ENCODE measurements at places on chromosomes 7 and 10.

GRCh38 chr10:47261556-47261955, 38.4 kb upstream of the GDF10 start:
- DNase-seq: peak; percentile 10

GRCh38 chr7:55426676-55427075, 61.5 kb downstream of the LANCL2 start:
- DNase-seq: no peak

DNA sequence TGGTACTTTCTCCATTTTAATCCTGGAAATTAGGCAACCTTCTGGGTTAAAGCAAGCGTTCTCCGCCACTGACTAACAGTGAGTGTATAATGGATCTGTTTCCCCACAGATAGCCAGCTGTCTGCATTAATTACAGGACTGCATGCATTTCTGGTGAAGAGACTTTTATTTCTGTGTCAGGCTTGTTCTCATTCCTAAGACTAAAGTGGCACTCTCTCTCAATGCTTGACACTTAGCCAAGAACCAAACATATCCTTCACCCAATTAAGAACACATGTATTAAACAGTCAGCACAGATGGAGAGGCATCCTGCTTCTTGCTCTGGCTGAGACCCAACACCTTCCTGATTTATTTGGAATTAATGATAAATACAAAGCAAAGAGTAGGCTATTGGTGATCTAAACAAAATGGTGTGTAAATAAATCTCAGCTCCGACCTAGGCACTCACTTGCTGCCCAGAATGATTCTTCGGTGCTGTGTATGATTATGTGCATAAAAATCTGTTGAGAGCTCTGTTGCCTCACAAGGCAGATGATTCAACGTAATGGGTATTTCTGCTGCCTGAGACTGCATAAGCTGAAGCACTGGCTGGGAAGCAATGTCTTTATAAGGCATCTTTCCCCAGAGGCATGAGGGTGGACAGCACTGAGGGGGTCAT, 16.8 kb downstream of the CALU start:
- DNase-seq: peak; percentile 64

- peak; percentile 97 for DNase-seq
These were observed 258.7 kb upstream of the SLC26A5 start for GRCh38 chr7:103704701-103705100.

- no peak for DNase-seq
These were observed 1.3 kb downstream of the NFE2L3 start for GRCh38 chr7:26153241-26153822.

- no peak for DNase-seq
These were observed 137.3 kb downstream of the IDE start for GRCh38 chr10:92436611-92437010.

GRCh38 chr7:264541-265191, 25.3 kb upstream of the FOXL3 start:
- DNase-seq: no peak

DNA sequence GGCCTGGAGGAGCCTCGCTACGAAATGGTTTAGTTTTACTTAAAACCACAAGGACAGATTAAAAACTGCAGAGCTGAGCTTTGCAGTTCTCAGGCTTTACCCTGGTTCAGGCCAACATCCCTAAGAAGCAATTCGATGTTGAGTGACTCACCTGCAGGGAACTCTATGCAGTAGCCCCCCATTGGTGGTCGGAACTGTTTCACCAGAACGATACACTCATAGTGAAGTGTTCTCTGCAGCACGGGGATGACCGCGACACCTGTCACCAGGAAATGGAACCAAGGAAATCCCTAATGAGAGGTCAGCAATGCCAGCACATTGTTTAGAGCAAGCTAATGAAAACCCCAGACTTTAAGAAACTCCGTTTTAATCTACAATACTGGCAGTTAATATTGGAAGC, 18.0 kb downstream of the NUDT5 start:
- DNase-seq: no peak

GRCh38 chr7:82429408-82429807, 14.2 kb downstream of the CACNA2D1 start:
- DNase-seq: no peak

GRCh38 chr10:66234872-66235271, 691.0 kb upstream of the LRRTM3 start:
- peak; percentile 13 for DNase-seq

DNA sequence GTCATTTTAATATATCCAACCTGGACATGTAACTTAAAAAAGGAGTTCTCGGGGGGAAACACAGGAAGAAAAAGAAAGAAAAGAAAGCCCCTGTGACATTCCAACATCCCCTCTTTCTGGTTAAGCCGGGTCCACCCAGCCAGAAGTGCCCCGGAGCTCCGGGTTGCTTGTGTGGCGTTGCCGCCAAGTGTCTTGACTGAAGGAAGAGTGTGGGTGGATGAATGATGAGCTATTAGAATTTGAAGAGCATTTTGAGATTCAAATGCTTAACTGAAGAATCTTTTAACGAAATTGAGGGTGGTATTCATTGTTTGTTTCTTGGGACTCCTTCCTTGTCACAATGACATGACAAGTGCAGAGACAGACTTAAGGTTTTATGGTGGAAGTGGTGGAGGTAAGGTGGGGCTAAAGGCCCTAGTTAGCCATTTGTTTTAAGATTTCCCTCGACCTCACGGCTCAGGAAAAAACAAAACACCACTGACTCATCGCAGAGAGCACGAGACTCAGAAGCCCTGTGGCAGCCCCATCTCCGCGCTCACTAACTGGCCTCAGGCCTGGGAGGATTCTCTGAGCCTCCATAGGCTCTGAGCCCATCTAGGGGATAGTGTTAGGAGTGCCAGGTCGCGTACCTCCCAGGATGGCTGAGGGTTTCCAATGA, 1.8 kb upstream of the GLI3 start:
- no peak for DNase-seq

- no peak for DNase-seq
These were observed 31.4 kb upstream of the TRIM8 start for GRCh38 chr10:102612964-102613275.

DNA sequence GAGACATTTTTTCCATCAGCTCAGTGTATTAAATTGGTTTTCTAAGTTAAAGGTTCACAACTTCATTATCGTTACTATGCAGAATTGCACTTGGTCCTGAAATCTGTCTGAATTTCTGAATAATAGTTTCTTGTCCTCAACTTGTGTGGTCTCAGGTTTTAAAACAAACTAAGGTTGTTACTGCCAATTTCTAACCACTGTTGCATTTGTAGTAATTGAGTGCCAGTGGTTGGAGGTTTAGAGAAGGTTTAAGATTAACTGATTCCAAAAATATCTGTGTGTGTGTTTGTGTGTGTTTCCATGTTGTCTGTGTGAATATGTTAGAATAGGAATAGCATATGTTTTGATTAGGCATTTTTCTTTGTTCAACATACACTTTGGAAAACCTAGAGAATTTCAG, 395.9 kb downstream of the AUTS2 start:
- no peak for DNase-seq

DNA sequence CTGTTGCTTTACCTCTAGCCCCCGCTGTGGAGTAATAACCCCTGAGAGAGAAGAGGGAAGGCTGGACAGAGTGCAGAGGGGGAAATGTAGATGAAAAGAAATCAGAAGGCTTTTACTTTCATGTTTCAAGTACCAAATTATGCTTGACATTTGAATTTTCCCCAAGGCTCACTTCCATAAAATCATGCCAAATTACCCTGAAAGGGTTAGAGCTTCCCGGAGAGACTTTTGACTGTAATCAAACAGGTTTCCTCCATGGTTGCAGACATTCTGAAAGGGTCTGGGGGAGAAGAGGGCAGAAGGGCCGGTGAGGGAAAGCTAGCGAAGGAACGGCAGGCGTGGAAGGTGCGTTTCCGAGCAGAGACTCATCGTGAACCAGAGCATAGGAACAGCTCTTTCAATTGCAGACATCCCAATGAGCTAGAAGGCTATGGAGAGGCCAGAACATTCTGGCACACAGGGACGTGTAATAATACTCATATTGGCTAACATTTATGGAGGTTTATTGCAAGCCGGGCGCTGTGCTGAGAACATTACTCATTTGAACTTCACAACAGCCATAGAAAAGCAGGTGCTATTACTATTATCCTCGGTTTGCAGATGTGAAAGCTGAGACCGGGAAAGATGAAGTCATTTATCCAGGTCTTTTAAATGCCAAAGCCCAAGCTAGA, 620.8 kb upstream of the AUTS2 start:
- no peak for DNase-seq

GRCh38 chr10:69481305-69481704, 30.0 kb downstream of the TSPAN15 start:
- no peak for DNase-seq

DNA sequence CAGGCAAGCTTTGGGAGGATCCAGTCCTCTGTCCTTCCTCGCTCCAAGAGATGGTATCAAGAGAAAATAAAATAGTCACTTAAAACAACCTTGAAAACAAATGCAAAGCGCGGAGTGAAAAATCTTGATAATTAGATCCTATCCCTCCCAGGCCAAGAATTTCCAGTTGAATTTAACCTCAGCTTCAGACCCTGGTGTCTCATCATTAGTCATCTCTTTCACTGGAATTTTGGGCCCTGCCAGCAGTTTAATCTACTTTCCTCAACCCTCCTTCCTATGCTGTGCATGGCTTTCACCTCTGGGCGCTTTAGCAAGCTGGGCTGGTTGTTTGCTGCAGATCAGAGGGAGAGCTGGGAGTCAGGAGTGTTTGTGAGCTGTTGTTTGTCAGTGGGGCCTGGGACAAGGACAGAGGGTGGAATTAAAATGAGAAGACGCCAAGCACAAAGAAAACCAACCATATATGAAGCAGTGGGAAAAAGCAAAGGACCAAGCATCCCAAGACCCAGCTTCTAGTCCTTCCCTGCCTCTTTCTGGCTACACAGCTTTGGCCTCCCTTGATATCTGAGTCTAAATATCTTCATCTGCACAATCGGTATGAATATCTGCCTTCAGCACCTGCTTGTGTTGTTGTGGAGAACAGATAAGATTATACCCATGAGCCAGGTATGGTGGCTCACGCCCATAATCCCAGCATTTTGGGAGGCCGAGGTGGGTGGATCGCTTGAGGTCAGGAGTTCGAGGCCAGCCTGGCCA, 13.5 kb downstream of the MYOF start:
- no peak for DNase-seq

DNA sequence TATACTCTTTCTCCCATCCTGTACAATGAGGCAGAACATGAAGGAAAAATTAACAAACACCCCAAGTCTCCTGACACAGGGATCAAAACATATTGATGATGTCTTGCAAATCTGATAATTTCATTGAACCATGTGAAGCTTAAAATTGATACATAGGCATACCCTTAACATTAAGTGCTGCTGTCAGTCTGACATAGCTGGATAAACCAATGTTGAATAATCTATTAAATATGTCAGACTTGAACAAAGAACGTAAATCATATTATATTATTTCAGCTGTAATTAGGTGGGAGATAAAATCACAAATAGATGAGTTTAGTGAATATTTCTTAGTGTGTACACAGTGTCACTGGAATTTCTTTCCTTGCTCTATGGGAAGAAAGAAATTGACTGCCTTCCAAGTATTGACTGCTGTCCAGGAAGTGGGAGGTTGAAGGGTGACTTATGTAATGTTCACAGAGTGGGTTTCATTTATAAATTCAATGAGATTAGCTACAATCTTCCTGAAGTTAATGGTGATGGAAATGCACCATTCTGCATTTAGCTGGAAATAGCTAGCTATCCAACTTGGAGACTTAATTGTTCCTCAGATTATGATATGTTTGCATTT, 170.8 kb downstream of the AUTS2 start:
- DNase-seq: no peak

DNA sequence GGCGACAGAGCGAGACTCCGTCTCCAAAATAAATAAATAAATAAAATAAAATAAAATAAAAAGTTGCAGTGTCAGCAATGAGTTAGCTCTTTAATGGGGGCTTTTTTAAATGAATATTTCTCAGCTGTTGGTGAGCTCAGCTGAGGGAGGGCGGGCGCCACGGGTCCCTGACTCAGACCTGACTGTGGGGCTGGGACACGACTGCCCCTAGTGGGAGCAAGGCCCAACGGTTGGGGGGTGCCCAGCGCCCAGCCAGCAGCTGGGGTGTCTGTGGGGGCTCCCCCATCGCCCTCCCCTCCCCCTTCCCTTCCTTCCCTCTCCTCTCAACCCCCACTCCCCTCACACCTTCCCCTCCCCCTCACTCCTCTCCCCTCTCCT, 46.6 kb downstream of the PWWP2B start:
- no peak for DNase-seq

DNA sequence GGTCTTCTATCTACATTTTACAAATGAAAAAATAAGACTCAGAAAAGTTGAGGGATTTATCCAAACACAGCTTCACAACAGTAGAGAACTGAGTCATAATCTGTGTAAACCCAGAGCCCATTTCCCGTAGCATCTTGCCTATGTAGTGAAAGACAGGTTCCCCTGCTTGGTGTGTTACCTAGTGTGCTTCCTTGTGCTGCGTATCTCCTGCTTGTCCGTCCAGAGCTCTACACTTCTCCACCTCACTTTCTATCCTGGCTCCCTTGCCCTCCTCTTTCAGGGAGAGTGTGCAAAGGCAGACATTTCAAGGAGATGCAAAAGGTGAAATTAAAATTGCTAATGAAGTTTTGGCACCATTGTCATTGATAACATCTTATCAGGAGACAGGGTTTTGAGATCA, 1.4 kb upstream of the ASNS start:
- no peak for DNase-seq

- no peak for DNase-seq
These were observed 276.3 kb downstream of the HPSE2 start for GRCh38 chr10:98959379-98959778.

DNA sequence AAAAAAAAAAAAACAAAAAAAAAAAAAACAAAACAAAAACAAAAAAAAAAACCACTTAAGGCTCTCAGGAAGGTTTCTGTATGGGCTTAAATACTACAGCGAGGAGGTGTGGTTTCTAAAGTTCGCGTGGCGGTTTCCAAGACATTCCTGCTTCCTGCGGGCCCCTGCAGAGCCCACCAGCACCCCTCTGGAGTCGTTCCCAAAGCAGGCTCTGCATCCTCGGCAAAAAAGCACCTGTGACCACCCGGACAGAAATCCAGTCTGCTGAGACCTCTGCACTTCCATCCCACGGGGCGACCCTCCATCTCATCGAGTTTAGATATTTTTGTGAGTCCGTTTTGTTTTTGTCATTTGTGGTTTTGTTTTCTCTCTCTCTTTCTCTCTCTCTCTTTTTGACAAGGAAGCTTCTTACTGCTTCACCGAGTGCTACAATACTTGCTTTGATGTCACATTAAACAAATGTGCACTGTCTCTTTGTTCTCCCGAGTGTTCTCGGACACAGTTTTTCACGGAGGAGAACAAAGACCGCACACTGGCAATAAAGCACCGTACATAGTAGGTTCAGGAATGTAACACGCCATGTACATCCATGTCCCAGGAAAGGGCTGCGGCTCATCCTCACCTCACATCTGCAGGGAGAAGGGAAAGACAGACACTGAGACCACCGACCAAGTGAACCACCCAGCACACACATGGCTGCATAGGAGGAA, 21.5 kb downstream of the PDGFA start:
- no peak for DNase-seq

DNA sequence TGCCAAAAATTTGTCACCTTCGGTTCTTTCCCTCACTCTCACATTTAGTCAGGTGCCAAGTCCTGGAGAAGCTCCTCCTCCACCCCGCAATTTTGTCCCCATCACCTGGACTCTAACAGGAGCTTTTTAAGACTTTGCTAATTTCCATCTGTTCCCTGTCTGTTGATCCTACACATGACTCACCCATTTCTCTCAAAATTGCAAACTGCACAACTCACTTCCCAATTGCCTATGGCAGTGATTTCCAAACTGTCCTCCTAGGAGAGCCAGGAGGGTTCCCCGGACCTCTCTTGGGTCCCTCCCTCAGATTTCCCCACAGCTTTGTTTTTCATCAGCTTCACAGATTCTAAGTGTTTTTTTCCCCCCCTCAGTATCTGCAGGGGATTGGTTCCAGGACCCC, 120.3 kb downstream of the WNT2 start:
- DNase-seq: peak; percentile 31
